ENCODE measurements at places on chromosomes 5 and 9.

- no peak for DNase-seq
These were observed 4.2 kb downstream of the SLC44A1 start for GRCh38 chr9:105248691-105249090.

- no peak for DNase-seq
These were observed 77.5 kb upstream of the FBN2 start for GRCh38 chr5:128615578-128615977.

- no peak for DNase-seq
These were observed 170.4 kb upstream of the FSTL4 start for GRCh38 chr5:133782736-133783135.

DNA sequence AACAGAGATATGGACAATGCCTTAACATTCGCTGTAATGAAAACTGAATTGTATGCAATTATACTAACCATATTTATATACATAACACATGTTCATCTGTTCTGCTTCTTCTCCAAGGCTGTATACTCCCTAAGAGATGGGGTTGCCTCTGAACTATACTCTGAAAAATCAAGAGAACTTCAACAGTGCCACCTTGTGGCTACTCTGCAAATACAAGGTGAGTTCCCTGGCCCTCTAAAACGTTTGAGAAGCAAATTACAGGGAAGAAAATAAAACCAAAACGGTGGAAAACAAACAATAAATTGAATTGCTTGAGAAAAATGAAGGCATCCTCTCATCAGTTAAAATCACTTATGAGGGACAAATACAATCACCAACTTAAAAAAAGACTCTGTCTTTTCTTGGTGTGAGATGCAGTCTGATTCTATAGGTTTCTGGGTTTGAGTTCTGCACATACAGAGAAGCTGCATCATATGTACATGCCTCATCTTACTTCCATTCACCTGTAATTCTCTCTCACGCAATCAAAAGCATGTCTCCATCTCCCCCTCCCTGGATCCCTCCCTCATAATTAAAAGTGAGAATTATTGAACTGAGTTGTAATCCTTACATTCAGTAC is 98.6 kb downstream of the FBXW11 start:
- peak; percentile 66 for DNase-seq

DNA sequence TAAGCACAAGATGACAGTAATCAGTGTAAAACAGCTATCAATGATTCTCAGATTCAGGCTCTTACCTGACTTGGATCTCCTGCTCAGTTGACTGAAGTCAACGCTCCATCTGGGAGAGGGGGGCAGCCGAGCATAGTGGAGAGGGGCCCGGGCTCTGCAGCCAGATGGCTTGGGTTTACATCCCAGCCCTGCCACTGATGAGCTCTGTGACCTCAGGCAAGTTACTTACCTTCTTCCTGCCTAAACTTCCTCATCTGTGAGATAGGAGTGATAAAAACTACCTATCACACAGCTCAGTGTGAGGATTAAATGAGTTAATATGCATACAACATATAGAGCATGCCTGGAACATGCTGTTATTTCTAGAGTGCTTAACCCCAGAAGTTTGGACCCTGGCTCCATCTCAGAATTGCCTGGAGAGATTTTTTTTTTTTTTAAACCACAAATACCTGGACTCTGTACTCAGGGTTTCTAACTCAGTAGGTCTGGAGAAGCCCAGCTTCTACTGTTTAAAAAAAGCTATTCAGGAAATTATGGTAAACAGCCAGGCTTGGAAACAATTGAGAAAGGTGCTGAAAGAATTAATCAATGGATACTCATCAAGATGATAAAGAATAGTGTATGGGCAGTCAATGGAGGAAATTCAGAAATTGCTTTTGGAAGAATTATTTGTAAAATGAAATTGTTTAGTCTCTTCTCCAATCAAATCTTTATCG is 72.2 kb downstream of the ANKRD55 start:
- DNase-seq, result no peak

- no peak for DNase-seq
These were observed 10.6 kb upstream of the SLC44A1 start for GRCh38 chr9:105233873-105234272.

DNA sequence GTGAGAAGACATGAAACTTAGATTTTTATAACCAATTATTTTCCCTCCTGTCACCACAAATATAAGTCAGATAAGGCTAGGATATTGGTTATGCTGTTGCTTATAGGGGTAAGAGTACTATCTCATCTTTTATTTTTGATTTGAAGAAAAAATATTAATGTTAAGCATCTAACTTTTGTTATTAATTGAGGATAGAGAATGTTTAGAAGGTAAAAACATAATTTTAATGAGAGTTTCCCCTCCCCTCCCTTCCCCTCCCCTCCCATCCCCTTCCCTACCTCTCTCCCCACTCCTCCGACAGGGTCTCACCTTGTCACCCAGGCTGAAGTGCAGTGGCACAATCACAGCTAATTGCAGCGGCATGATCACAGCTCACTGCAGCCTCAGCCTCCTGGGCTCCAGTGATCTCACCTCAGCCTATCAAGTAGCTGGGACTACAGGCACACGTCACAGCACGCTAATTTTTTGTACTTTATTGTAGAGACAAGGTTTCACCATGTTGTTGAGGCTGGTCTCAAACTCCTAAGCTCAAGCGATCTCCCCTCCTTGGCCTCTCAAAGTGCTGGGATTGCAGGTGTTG is 86.7 kb downstream of the RIC1 start:
- no peak for DNase-seq

DNA sequence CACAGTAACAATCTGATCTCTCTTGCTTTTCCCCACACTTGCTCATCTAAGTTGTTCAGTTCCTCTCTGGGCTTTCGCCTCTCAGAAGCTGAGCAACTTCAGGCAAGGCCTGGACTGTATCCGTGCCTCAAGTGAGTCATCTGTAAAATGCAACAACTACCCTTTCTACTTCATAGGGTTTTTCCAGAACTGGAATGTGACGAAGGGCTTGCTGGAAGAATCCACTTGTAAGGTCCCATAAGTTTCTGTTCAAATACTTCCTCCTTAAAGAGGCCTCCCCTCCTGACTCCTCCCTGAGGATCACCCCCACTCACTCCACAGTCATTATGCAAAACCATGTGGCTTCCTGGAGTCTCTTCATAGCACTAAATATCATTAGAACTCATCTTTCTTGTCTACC is 17.5 kb upstream of the INSYN2B start:
- no peak for DNase-seq

GRCh38 chr5:144377207-144377606 is 206.5 kb downstream of the KCTD16 start:
- DNase-seq, result no peak

DNA sequence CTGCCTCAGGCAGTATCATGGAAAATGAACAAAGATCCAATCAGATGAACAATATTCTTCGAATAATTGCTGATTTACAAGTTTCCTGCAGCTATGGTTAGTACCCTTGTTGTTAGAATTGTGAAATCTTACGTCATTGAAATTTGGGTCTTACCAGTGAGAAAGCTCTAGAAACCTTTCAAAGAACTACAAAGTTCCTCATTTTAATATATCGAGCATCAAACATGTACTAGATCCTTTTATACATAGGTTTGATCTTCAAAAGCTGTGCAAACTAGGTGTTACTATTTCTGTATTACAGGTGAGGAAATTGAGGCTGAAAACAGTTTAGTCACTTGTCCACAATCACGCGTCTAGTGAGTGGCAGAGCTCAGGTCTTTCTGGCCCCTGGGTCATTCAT is 43.7 kb upstream of the ANGPTL2 start:
- DNase-seq, result no peak

GRCh38 chr9:124766815-124767554 is 4.1 kb downstream of the NR6A1 start:
- DNase-seq, result no peak

- DNase-seq, result peak; percentile 44
These were observed 30.1 kb downstream of the PTPA start for GRCh38 chr9:129141066-129142041.

GRCh38 chr5:174844971-174845370 is 120.6 kb downstream of the MSX2 start:
- DNase-seq, result no peak

GRCh38 chr5:13218518-13218917 is 726.0 kb downstream of the DNAH5 start:
- DNase-seq, result peak; percentile 6

GRCh38 chr9:87497604-87498045 is at the start of gene DAPK1:
Gene DAPK1 (plus strand): TSS chr9:87497867. CDS start chr9:87499078, 1,211 bp downstream.
- no peak for DNase-seq

GRCh38 chr9:34628656-34629490 is at the start of gene ARID3C:
Gene ARID3C (minus strand): TSS chr9:34629066. CDS start chr9:34628014, 1,052 bp downstream.
- DNase-seq, result peak; percentile 67

GRCh38 chr9:120941046-120941770 is 14.6 kb upstream of the TRAF1 start:
- DNase-seq, result no peak

- DNase-seq, result no peak
These were observed 344.7 kb upstream of the DAP start for GRCh38 chr5:11105696-11106095.

DNA sequence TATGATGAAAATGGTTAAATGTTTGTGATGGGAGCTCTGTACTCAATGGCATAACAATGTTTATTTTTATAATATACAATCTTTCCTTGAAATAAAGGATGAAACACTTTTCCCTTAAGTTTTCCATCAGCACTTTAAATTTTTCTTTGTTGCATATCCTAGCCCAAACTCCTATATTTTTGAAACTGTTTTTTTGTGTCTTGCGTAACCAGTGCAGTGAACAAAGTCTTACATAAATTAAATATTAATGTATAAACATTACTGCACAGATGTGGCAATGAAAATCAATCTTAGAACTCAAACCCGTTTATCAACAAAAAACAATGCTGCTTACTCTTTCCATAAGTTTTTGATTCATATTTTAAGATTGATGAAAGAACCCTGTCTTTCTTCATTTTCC is 34.1 kb upstream of the IL31RA start:
- no peak for DNase-seq

DNA sequence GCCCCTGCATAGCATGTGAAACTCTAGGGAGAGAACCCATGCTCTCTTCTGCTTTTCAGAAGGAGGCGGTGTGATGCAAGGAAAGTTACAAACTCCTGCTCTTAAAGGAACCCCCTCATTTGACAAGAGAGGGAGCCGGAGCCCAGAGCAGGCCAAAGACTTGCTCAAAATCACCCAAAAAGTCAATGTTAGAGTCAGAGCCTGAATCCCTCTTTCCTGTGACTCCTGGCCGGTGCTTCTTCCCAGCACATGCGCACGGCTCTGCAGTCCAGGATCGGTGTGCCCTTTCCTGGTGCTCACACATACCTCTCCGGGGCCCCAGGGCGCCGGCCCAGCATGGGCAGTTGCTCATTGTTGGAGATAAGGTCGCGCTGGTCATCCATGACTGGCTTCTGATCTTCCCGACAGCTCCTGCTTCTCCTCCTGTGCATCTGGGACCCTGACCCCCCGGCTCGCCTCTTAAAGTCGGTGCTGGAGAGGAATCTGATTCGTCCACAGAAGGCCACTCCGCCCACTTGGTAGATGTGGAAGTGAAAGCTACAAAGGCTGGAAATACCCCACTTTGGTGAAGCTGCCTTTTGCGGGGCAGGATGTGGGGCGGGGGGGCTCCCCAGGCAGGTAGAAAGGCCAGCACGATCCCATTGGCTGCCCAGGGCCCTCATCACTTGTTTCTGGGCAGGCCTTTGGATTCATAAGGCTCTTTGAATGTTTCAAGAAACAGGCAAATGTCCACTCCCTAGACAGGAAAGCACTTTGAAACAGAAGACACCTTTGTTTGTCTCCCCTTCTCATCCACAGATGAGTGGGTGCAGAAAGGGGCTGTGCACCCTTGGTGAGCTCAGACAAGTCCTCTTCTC is at the start of gene CD74:
Gene CD74 (minus strand): TSS at position 592 of the 857 bp plus-strand sequence. CDS start 161 bp downstream, at position 431.
- peak; percentile 90 for DNase-seq

DNA sequence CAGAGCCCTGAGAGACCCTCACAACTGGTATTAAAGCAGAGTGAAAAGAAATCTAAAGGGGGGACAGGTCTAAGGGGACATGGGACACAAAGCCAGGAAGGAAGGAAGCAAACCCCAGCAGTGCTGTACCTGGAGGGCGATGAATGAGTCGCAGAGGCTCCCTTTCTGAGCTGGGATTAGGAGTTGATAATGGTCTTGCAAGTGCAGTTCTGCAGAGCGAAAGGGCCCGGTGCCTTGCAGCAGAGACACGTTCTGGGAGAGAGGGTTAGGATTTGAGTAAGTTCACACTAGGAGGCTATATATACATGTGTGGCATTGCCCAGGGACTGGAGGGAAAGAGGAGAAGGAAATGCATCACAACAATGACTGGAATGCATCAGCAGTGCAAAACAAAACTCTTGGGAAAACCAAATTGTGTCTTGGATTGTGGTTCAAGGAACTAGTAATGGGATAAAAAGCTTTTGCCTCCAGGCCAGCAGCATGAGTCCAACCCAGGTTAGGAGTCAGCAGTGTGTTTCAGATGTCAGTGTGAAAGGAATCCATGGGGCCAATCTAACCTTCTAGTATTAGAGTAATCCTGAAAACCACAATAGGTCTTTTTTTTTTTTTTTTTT is 38.8 kb upstream of the LIFR start:
- no peak for DNase-seq

- no peak for DNase-seq
These were observed 9.9 kb downstream of the GFPT2 start for GRCh38 chr5:180343110-180343830.

- no peak for DNase-seq
These were observed 138.9 kb upstream of the CDKN2B start for GRCh38 chr9:22147813-22148527.

DNA sequence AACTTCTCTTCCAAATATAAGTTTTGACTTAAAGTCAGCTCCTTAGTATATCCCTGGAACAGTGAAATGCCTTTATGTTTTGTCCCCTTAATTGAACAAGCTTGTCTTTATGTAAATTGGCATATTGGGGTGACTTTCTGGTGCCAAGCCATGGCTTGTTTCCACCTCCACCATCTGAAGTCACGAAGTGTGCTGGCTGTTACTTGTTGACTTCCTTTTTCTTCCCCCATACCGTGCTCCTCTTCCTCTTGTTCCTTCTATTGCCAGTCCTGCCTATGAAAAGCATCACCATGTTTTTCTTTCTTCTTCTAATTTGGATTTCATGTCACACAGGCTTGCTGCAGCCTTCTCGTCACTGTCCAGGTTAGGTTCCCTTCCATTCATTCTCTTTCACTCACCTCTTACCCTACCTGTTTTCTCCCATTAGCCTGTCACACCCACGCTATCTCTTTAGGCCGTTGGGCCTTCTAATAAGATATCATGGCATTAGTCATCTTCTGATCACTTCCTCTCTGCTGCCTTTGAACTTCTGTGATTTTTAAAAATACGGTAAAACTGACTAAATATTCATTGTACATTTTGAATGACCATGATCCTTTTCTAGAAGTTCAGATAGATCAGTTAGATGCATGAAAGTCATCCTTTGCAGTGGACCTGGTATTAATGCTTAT is 48.1 kb downstream of the IQGAP2 start:
- DNase-seq, result no peak

GRCh38 chr5:77418601-77419581 is 73.2 kb downstream of the WDR41 start:
- no peak for DNase-seq

All from RPMI8226 (cell line).